Stimulated activated CD4-positive, alpha-beta T cell treated with anti-CD3 and anti-CD28 coated beads, Interleukin-15, amount 100 ng/mL, for 1 hour (primary cell): ENCODE measurements at places on chromosomes 1 and 21.

- DNase-seq, result peak; percentile 28
These were observed at the start of gene GLIS1 for GRCh38 chr1:53739109-53739681. TSS of gene GLIS1 (minus strand) at chr1:53739164. CDS start at chr1:53738064, 1,100 bp downstream.

DNA sequence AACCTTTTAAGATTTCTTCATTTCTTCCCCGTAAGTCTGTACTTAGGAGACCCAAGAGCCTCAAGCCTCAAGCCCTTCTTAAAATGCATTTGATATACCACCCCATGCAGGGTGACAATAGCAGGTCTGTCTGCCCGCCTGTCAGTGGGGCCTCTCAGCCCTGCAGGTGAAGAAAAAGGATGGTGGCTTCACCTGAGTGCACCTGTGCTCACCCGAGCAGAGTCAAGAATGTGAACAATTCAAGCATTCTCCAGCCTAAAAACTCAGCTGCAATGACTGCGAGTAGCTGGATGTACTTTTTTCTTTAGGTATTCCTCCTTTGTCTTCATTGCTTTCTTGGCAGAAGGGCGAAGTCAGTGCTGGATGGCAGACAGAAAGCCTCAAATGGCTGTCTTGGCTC, 203.3 kb downstream of the LMX1A start:
- DNase-seq, result no peak

DNA sequence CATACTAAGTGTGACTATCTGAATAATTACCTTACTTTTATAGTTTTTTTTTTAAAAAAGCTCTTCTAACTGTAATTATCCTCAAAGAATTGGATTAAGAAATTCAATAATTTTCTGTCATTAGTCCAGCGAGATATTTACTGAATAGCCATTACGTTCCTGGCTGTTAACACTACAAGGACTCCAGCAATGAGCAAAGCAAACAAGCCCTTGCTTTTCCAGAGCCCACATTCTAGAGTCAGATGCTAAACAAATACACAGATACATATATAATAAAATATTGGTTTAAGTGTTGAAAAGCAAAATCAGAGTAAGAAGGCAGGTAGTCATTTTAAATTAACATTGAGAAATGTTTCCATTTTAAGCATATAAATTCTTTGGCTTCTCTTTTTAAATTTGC, 118.4 kb downstream of the ATF6 start:
- DNase-seq, result no peak

- DNase-seq, result no peak
These were observed 63.5 kb upstream of the DIRAS3 start for GRCh38 chr1:68113966-68114365.

DNA sequence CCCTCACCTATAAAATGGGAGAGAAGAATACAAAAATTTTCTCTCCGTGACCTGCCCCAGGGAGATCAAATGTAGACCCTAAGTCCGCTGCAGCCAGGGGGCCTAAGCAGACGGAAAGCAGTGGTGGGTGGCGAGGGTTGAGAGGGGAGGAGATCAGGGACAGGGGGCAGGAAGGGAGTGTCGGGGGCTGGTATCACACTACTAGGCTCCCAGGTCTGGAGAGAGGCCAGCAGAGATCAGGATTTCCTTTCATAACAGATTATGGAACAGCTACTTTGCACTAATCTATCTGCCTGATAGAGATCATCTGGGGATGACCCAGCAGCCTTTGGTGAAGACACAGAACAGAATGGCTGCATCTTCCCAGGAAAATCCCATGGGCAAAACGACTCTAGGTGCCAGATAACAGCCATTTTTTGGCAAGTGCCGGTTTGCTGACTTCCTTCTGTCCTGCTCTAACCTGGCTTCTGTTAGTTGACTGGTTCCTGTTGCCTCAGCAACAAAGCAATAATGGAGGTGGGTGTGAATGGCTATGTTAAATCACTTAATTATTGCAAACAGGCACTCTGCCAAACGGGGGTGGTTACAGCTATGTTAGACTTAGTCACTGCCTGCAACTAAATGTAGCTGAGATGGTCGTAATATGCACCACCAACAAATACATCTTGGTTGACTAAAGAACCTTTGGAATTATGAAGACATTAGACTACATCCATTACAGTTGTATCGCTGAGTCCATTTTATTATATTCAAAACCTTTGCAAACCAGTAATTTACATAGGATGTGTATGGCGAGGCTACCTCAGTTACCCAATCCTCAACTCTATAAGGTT, 30.0 kb upstream of the EPS8L3 start:
- DNase-seq, result no peak

DNA sequence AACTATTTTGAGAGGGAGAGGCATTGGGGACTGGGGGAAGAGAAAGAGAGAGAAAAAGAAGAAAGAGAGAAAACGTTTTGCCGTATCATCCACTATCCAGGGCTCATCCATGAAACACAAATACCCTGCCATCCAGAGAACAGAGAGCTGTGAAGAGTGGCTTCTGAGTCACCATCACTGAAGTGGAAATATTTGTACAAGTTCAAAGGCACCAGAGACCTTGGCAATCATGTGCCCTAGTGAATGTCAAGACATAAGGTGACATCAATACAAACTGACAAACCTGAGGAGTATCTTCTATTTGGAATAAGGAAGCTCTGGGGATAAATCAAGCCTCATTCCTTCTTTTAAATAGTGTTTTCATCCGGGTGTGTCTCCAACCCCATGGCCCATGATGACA, 197.2 kb upstream of the PROX1 start:
- no peak for DNase-seq

DNA sequence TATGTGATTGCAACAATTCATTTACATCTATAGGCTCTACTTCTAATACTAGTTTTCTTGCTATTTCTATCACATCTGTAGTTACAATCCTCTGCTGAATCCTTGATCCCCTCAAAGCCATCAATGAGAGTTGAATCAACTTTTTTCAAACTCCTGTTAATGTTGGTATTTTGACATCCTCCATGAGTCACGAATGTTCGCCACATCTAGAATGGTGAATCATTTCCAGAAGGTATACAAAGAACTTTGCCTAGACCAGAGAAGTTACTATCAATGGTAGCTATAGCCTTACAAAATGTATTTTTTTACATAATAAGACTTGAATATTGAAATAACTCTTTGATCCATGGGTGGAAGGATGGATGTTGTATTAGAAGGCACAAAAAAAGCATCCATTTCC, 110.0 kb downstream of the AMY1C start:
- DNase-seq, result no peak

- no peak for DNase-seq
These were observed 21.6 kb upstream of the ZNF678 start for GRCh38 chr1:227541796-227542152.

GRCh38 chr1:15989776-15990175, 13.9 kb upstream of the ZBTB17 start:
- no peak for DNase-seq

- no peak for DNase-seq
These were observed 57.8 kb downstream of the EPB41 start for GRCh38 chr1:28971980-28972771.

GRCh38 chr1:218718206-218718605, 373.1 kb downstream of the TGFB2 start:
- no peak for DNase-seq

DNA sequence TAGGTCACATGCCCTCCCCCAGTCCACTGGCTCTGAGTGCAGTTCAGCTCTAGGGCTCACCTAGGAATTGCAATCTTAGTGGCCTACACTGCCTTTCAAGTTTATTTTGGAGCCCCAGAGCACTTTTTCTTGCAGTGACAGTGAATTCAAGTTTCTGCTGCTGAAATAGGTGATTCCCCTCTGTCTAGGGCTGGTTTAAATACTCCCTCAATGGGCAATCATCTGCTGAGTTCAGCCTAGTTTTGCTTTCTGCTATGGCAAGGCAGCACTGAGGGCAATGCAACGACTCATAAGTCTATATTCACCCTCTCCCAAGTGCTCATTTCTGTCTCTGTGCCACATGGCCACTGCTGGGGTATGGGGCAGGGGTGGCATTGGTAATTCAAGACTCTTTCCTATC, 472.6 kb upstream of the RGS18 start:
- DNase-seq, result no peak

DNA sequence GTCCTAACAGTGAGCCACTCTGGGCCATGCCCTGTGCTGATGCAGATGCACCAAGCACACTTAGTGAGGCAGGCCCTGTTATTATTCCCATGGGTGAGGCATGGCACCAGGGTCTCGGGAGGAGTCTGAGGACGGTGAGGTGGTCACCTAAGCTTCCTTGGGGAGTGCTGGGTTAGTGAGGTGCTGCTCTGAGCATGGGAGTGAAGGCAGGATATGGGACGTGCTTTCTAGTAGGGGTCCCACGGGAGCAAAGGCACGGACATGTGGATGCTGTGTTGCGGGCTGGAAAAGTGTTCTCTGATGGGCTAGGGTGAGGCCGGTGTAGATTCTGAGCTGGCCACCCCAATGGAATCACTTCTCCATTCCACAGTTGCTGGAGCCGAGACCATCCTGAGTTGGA, 77.5 kb upstream of the CSF3R start:
- DNase-seq, result no peak

DNA sequence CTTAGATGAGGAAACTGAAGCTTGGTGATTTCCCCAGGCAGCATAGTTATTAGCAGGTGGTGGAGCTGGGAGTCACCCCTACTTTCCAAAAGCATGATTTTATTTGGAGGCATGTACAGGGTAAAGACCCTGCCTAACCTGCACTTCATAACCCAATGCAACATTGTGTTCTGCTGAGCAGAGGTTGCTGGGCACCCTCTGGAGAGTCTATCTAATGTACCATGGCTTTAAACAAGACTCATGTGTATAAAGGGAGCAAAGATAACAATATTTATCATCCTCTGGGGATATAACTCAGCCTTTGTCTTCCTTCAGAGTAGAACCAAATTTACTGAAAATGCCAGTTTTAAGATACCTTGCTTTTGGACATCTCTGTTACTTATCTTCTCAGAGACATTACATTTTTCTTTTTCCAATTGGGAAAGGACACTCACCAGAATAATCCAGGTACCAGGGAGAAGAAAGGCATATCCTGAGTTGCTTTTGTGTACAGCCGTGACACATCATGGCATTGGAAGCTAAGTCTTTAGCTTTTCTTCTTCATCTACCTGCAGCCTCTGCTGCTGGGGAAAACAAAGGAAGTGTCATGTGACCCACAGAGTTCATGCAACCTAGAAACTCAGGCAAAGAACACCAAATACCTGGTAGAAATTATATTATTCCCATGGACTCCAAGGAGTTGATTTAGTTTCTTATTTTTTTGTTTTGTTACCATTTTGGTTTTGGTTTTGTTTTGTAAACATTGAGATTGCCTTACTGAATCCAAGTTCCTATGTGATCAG, 39.6 kb downstream of the ELAVL4 start:
- no peak for DNase-seq

DNA sequence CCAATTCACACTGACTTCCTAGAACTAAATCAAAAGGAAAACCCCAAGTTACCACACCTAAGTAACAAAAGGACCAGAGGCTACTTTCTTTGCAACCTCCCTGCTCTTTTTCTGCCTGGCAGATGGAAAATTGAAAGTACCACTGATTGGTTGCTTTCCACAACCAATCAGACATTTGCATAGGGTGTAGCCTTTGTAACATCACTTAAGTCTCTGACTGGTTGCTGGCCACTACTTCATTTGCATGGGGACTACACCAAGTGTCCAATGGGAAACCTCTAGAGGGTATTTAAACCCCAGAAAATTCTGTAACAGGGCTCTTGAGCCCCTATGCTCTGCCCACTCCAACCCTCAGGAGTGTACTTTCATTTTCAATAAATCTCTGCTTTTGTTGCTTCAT, 365.0 kb downstream of the LTN1 start:
- no peak for DNase-seq

DNA sequence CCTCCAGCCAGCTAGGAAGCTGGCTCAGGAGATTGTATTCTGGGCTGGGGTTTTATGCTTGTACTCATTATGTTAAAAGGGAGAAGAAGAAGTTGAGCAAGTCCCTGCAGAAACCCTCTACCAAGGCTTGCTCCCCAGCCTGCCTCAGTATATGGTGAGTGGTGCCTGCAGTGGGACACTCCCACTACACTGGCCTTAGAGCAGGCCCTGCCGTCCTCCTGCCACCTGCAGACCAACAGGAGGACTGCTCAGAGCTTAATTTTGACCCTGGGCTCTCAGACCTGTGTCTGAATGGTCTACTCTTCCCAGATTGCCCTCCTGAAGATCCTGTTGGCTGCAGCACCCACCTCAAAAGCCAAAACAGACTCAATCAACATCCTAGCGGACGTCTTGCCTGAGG, 13.0 kb downstream of the STRIP1 start:
- DNase-seq, result no peak

- DNase-seq, result no peak
These were observed 383.2 kb upstream of the ZRANB2 start for GRCh38 chr1:71464016-71464415.

DNA sequence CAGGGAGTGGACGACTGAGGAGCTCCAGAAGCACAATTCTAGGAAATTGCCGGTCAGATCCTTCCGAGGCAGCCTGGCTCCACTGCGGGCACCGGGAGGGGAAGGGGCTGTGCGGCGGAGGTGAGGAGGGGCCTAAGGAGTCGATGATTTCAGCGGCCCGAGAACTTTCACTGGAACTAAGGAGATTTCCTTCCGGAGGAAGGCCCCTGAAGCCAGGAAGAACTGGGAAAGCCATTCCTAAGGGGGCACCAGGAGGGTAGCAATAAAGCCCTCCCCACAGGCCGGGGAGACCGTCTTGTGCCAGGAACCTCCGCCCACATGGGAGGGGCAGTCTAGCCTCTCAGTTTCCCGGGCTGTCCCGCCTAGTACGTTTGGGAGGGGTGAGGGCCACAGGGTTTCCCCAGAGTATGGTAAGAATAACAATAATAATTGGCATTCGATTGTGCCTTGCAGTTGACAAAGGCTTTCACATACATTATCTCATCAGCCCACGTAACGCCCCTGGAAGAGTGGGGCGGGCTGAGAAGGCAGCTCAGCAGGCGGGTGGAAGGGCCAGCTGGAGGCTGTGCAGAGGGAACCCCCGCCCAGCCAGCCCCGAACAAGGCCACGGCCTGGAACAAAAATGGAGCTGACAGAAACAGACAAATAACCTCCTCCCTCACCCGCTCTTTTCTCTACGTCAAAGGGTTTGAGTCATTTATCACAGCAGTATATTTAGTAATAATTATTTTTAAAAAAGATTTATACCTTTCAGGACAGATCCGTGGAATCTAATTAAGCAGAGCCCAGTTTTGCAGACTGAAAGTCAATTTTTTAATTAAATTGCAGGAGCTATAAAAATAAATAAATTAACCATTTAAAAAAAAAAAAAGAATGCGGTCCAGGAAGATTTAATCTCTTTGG, 19.8 kb downstream of the NPR1 start:
- DNase-seq, result no peak

DNA sequence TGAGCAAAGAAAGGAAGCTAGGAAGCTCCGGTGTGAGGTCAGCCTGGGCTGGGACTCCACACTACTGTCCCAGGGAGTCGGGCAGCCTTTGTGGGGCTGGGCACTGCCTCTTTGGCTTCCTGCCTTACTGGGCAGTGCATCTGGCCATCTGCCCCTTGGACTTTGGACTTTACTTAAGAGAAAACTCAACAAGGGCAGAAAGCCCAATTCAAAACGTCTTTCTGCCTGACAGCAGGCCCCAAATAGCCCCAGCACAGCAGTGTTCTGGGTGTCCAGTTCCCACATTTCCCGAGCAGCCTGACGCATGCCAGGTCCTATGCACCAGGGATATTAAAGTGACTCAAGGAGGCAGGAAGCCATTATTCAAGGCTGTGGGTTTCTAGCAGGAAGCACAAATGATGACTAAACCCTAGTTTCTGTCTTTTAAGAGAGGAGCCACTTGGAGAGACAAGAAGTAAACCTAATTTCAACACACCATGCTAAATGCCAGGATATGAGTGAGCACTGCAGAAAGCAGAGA, 37.9 kb upstream of the EDEM3 start:
- DNase-seq, result no peak

- no peak for DNase-seq
These were observed 932 bp upstream of the USP24 start for GRCh38 chr1:55216096-55216495.
